Pulmonary artery endothelial cell (primary cell): ENCODE measurements at places on chromosomes 2 and 18. TPM values are rescaled to one million over a fixed set of nuclear protein-coding genes. Genes with fewer than 3 reads are reported as not detected.

DNA sequence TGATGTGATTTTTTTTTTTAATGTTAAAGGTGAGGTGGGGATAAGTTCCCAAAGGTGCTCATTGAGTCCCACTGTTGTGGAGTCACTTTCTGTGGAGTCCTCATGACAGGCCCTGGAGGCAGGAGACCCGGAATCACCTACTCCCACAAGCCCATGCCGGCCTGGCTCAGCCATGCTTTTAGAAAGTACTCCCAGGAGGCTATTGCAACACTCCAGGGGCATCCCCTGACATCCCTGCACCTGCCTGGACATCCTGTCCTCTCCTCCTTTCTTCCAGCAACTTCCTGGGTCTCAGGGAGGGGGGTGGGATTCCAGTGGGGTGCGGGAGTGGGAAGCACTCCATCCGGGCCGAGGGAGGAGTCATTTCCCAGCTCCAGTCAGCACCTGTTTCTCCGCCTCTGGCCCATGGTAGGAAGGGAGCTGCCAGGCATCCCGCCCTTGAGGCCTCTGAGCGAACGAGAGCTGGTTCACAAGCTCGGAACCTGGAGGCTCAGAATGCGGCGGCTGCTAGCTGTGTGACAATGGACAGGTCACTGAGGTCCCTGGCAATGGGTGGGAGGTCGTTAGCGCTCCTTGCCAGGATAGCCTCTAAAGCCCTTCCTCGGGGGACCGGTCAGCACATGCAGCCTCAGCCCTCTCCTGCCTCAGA, 163.9 kb upstream of the ID2 start:
- no peak for DNase-seq

The LHCGR gene
- total RNA-seq: not detected in 2 replicates

GRCh38 chr18:191725-192124, 33.4 kb downstream of the USP14 start:
- no peak for DNase-seq

GRCh38 chr2:99858951-99859596, 283.3 kb downstream of the AFF3 start:
- no peak for DNase-seq

DNA sequence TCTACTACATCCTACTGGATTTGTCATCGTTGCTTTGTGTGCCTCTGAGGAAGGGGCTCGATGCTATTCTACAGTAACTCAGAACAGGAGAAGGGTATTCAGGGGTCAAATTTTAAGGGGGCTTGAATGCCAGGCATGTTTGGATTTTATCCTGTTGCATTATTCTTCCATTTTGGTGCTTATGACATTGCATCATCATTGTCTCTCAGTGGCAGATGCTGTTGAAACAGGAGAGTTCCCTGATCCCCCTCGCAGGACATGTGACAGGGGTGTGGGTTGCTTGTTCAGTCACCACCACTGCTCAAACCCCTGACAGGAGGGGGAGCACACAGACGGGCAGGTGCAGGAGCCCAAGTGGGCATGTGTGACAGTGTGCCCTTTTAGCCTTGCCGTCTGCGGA, 156.7 kb downstream of the SLC4A3 start:
- no peak for DNase-seq

The NAT8 gene
- total RNA-seq: not detected in 2 replicates

The G6PC2 gene
- not detected in 2 replicates for total RNA-seq

DNA sequence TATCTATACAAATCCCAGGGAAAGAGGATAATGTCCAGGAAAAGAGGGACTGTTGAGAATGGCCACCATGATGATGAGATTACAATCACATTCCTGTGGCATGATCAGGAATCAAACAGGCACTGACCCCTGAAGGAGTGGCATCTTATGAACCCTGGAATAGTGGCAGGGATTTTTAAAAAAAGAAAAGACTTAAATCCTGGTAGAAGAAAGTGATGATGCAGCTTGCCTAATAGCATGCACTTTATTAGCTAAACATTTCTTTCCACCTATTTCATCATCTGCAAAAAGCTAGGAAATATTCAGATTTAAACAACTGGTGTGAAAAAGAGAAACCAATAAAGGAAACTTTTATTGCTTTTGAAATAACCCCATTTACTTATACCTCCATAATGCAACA, 87.2 kb upstream of the FSHR start:
- no peak for DNase-seq

DNA sequence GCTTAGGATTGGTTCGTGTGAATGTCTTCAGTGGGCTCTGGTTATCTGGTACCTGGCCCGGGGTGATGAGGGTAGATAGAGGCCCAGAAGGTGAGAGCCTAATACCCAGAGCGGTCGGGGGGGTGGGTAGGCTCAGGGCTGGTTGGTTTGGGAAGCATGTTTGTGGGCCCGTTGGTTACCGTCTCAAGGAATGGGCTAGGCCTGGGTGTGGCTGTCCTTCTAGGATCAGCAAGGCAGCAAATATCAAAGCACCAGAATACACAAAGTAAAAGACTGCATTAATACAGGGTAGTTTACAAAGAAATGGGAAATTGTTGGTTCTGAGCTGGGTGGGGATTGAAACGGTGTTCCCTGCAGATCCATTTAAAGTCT, 6.0 kb upstream of the IL1R2 start:
- DNase-seq: no peak

GRCh38 chr2:198968545-198968944, 489.2 kb downstream of the SATB2 start:
- no peak for DNase-seq

GRCh38 chr2:70041663-70042062, 45.6 kb upstream of the PCBP1 start:
- no peak for DNase-seq

The C2orf78 gene
- total RNA-seq: not detected in 2 replicates

The MOGAT1 gene
- not detected in 2 replicates for total RNA-seq

The PRKAG3 gene
- not detected in 2 replicates for total RNA-seq

GRCh38 chr2:175445281-175445680, 263.8 kb upstream of the ATP5MC3 start:
- DNase-seq: no peak

The CACNB4 gene
- 0.13 and 0.21 TPM in 2 replicates for total RNA-seq

GRCh38 chr2:227748079-227748478, 2.4 kb downstream of the SCYGR8 start:
- DNase-seq: no peak

- no peak for DNase-seq
Observed at GRCh38 chr2:188607501-188607900, 315.8 kb downstream of the GULP1 start.

- DNase-seq: no peak
Observed at GRCh38 chr2:241039416-241039815, 41.0 kb downstream of the SNED1 start.

DNA sequence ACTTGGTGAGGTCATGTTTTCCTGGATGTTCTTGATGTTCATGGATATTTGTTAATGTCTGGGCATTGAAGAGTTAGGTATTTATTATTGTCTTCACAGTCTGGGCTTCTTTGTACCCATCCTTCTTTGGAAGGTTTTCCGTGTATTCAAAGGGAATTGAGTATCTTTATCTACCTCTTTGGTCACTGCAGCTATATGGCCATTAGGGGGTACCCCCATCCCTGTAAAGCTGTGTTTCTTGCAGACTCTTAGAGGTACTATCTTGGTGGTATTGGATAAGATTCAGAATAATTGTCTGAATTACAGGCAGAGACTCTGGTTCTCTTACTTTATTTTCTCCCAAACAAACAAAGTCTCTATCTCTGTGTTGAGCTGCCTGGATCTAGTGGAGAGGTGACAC, 401.6 kb upstream of the FSIP2 start:
- no peak for DNase-seq

The DYNAP gene
- total RNA-seq: not detected in 2 replicates

DNA sequence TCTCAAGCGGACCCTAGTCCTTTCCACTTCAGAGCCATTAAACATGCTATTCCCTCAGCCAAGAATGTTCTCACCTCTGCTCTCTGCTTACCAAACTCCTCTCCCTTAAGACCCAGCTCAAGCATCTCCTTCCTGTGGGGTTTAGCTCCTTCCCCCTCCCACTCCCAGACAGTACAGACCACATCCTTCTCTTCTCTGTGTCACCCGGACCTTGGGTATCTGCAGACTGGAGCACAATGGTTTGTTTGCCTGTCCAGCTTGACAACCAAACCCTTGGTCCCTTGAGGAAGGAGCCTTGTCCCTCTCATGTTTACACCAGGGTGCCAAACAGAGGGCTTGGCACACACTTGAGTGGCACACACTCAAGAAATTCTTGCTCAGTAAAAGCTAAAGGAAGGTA, 4.1 kb upstream of the CD8A start:
- no peak for DNase-seq

DNA sequence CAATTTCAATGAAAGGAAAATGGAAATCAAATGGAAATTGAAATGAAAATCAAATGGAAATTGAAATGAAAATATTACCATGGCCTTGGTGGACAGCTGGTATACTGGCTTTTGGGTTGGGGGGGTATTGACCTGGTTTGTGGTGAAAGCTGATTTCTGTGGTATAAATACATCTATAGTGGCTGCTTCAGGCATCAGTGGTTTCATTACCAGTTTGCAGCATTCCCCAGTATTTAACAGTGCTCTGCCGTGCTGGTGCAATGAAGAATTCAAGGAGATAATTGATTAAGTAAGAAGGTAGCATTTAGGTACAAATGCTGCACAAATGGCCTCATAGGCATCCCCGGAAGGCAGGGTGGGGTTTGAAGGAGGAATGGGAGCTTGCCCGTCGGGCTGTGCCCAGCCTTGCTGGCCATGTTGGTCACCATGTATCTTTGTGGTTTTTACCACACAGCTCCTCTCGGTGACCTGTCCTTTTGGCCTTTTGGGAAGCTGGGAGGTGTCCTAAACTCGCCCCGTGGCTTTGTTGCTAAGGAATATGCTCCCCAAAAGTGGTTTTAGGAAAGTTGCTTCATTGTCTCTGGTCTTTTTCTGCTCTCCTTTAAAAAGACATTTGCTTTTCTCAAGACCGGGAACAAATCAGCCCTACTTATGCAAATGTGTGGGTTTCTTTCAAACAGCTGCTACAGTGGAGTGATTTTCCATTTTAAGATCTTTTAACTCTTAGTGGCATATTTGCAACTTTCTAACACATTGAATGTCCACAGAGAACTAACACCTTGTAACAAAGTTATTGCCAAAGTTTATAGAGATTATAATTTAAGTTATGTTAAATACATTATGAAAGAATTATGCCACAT, 28.6 kb downstream of the SNTG2 start:
- no peak for DNase-seq

The TXNDC2 gene
- total RNA-seq: under 0.01 TPM in 1 of 2 replicates, not detected in the other

DNA sequence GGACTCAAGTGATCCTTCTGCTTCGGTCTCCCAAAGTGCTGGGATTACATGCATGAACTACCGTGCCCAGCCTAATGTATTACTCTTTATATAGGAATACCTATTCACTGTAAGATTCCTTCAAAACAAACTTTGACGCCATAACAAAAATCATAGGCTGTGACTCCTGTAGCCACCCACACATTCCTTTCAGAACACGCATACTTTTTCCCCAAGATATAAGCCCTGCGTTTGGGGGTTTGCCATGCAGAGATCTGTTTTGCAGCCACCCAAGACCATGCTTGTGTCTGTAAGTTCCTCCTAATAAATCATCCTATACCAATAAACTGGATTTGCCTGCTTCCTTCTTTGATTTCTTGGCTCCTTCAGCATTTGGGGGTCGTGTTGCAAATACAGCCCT, 46.0 kb upstream of the STON1 start:
- DNase-seq: no peak

The ACMSD gene
- not detected in 2 replicates for total RNA-seq

GRCh38 chr2:21281791-21282514, 158.2 kb downstream of the TDRD15 start:
- DNase-seq: no peak

The IL36G gene
- not detected in 2 replicates for total RNA-seq

- no peak for DNase-seq
Observed at GRCh38 chr2:215644233-215644897, 208.5 kb upstream of the FN1 start.

The UPP2 gene
- not detected in 2 replicates for total RNA-seq

The SPP2 gene
- not detected in 2 replicates for total RNA-seq

The DOK1 gene
- total RNA-seq: 15.7 and 20.9 TPM in 2 replicates

GRCh38 chr2:180630756-180631155, 349.6 kb upstream of the UBE2E3 start:
- no peak for DNase-seq

DNA sequence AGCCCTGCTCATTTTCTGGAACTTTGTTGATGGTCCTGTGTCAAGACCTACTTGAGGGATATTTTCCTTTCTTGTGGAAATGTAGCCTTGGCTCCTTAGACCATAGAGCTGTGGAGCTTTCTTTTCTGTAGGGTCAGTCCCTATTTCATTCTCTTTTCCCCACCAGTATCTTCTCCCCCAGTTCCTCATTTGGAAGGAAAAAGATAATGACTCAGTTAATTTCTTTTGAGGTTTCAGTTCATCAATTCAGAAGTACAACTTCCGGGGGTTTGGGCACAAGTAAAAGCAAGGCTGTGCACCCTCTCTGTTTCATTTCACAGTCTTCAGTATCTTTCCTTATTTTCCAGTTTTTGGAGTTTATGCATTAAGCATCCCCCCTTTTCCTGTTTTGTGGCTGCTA, 70.7 kb downstream of the CDC42EP3 start:
- DNase-seq: no peak
